Activated naive CD8-positive, alpha-beta T cell treated with anti-CD3 and anti-CD28 coated beads, Interleukin-2, amount 50 U/mL, for 24 hours (primary cell): ENCODE measurements at places on chromosomes 4 and X.

DNA sequence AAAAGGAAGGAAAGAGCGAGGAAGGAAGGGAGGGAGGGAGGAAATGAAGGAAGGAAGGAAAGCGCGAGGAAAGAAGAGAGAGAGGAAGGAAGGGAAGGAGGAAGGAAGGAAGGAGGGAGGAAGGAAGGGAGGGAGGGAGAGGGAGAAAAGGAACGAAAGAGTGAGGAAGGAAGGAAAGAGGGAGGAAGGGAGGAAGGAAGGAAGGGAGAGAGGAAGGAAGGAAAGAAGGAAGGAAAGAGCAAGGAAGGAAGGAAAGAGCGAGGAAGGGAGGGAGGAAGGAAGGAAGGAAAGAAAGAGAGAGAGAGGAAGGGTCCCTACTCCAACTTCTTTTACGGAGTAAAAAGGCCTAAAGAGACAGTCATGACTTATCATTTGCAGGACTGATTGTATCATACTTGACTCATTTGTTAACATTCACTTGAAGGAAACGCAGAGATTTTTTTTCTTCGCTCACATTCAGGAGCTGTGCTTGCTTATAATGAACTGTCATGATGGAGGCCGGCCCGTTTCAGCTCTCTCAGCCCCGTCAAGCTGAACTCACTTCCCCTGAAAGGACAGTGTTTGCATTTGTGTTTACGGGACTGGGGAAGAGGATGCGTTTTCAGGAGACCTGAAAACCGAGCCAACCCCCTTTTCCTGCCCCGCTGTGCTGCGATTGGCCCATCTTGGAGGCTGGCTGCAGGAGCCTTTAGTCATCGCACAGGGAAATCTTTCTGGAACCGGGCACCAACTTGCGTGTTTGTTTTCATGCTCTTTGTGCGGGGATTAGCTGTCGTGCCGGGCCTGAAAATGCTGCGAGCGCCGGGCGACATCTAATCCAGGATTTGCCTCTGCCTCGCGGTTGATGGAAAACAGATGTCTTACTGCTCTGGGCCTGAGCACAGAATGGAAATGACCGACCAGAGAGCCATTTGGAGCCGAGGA, 17.8 kb downstream of the TRIM2 start:
- DNase-seq, result peak; percentile 18

- DNase-seq, result no peak
Measured at GRCh38 chrX:131895807-131896206, 127.3 kb upstream of the STK26 start.

DNA sequence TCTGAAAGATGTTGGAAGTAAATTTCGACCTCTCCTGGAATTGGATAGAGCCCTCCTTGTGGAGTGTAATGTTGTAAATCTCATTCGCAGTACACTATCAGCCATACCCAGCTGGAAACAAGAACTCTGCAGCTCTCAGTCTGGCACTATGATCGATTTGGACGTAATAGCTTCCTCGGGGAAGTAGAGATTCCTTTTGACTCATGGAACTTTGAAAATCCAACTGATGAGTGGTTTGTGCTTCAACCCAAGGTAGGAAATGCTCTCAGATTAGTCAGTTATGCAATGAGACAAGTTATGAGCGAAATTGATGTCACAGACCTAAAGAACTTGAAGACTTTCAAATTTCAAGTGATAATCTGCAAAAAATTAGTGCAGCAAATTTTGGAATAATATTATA, 103.9 kb downstream of the SYTL5 start:
- DNase-seq, result no peak

DNA sequence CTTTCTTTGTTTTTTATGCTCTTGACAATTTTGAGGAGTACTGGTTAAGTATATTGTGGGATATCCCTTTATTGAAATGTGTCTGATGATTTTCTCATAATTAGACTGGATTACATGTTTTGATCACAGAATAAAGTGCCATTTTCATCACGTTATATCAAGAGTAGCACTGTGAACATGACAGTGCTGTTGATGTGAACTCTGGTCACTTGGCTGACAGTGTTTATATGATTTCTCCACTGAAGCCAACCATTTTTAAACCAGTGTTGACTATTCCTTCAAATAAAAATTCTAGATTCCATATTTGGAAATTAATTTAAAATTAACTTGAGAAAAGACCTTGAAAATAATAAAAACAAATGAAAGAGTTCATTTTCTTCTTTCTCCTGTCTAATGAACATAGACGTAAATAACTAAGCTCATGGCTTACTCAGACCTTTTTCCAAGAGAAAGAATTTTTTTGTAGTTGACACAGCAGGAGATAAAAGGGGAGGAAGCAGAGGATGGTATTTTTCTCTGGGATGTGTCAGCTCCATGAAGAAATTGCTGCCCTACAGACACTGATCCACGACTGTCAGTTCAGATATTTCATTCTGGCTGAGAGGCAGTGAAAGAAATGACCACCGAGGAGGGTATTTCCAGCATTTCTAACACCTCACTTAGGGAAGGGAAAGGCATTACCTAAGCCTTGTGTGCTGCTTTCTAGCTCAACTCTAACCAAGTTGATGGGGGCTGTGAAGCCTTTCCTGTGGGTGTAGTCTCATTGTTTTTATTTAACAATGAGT, 150.9 kb upstream of the ANK2 start:
- no peak for DNase-seq

GRCh38 chr4:97587912-97588311, 555.4 kb downstream of the STPG2 start:
- no peak for DNase-seq

- no peak for DNase-seq
Measured at GRCh38 chr4:93751411-93751810, 77.1 kb upstream of the ATOH1 start.

DNA sequence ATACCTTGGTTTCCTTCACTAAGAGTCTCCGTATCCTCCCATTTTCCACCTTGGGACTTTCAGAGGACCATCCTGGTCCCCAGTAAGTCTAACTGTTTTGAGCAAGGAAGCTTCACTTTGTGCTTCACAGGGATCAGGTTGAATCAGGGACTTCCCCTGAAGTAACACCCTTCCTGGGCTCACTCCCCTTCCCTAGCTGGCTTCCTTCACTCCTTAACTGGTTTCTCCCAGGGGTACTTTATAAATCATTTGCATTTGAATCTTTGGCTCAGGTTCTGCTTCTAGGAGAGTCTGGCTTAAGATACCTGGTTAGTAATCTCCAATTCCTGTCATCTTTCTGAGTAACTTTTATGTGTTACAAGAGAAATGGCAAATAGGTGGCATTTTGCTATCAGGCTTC, 24.5 kb upstream of the GRIA2 start:
- no peak for DNase-seq

DNA sequence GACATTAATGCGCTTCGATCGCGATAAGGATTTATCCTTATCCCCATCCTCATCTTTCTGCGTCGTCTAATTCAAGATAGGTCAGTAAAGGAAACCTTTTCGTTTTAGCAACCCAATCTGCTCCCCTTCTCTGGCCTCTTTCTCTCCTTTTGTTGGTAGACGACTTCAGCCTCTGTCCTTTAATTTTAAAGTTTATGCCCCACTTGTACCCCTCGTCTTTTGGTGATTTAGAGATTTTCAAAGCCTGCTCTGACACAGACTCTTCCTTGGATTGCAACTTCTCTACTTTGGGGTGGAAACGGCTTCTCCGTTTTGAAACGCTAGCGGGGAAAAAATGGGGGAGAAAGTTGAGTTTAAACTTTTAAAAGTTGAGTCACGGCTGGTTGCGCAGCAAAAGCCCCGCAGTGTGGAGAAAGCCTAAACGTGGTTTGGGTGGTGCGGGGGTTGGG, 528 bp upstream of the FGF2 start:
- DNase-seq, result no peak

- peak; percentile 26 for DNase-seq
Measured at GRCh38 chr4:39032218-39033085, at the start of gene TMEM156. TMEM156 (minus strand) TSS chr4:39032409; CDS start chr4:39032313, 96 bp downstream.

DNA sequence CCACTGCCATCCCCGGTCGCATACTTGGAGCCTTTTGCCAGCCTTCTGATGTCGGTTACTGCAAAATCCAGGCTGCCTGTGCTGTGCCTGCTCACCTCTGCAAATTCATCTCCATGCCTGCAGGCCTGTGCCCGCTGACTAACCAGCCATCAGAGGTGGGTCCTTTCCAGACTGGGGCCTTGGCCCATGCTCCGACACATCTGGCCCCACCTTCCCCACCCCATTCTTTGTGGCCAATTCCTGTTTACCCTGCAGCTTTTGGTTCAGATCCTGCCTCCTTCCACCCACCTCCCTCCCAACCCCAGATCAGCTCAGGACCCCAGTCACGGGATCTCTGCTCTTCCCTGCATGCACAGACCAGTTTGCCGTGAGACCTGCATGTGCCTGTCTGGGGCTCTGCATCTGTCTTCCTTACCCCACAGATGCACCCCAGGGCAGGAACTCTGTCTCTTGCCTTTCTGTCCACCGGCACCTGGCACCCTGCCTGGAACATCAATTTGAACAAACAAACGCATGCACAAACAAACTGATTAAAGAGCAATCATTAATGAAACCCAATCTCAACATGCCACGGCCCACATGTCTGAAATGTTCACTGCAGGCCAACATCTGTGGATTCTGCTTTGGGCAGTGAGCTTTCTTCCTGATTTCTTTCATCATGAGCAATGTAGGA, 112.8 kb upstream of the PSAPL1 start:
- no peak for DNase-seq

GRCh38 chr4:14700083-14700482, 302.2 kb upstream of the CPEB2 start:
- DNase-seq, result no peak

GRCh38 chr4:105067946-105068345, 78.7 kb upstream of the TET2 start:
- no peak for DNase-seq

- no peak for DNase-seq
Measured at GRCh38 chrX:37361596-37361995, 12.4 kb downstream of the PRRG1 start.

- DNase-seq, result no peak
Measured at GRCh38 chrX:117522725-117523700, 593.6 kb downstream of the KLHL13 start.

- no peak for DNase-seq
Measured at GRCh38 chrX:143663755-143664154, 27.9 kb upstream of the SLITRK4 start.

DNA sequence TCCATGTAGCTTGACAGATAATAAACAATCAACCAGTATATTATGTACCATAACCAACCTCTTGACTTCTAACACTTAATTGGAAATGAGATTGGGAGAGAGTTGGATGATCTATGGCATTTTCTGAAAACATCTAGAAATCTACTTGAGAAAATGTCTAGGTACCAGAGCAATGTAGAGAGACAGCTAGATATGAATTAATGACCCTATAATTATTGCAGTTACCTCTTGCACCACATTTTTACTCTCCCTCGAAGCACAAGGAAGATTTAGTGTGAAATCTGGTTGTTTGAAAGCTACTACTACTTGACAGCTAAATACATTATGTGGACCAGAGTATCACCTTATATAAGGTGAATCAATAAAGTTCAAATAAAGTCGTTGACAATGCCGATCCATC, 1534.4 kb upstream of the IGFBP7 start:
- DNase-seq, result no peak

DNA sequence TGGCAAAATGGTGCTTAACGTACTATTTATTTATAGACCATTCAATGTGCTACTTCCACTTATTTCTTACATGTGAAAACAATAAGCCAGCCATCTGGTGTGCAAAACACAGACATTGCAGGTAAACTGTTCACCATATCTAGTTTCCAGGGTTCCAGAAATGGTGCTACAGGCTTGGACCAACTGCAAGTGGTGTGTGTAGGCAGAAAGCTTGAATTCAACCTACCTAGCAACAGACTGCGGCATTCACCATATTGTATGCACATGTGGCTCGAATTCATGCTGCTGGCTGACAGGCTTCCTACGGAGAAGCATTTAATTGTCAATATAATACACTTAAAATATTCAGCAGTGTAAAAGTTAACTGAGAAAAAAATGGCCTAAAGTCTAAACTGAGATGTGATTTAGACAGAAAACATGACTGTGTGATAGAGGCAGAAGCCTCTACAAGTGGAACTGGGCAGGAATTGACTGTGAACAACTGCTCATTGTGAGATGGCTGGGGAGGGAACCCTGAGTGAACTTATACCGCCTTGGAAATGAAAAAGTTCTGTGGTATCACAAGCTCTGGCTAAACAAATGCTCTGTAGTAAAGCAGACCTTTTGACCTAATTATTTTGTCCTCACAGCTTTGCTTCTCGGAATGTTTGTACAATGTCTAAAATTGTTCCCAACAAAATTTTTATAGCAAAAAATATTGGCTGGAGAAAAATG, 434.7 kb downstream of the GRIA2 start:
- no peak for DNase-seq

GRCh38 chr4:70734168-70734954, 12.6 kb downstream of the RUFY3 start:
- no peak for DNase-seq

DNA sequence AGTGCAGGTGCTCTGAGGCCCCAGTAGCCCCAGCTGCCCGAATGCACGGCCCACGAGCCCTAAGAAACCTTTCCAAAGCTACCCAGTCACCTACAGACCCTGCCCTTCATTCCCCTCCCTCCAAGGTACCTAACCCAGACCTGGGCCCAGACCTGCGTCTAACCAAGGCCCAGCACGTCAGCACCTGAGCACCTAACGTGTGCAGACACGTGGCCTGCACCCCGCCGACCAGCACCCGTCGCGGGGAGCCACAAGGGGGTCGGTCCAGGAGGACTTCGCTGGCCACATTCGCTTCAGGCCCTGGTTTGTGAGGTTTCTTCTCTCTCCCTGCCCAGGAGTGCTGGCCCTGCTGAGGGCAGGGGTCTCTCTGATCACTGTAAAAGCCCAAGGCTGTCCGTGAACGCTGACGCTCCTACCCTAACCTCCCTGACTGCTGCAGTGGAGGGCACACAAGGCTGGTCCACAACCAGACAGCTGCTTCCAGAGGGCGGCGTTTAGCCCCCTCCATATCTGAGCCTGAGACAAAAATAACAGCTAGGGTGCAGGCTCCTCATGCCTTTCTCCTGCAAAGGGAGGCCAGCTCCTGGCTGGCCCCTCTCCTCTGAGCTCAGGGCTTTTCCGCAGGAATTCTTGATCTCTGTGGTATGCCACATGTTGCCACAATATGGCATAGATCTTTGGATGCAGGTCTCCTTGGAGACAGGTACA, 31.8 kb downstream of the WDR1 start:
- DNase-seq, result no peak

- no peak for DNase-seq
Measured at GRCh38 chr4:839675-840443, 13.9 kb upstream of the CPLX1 start.

DNA sequence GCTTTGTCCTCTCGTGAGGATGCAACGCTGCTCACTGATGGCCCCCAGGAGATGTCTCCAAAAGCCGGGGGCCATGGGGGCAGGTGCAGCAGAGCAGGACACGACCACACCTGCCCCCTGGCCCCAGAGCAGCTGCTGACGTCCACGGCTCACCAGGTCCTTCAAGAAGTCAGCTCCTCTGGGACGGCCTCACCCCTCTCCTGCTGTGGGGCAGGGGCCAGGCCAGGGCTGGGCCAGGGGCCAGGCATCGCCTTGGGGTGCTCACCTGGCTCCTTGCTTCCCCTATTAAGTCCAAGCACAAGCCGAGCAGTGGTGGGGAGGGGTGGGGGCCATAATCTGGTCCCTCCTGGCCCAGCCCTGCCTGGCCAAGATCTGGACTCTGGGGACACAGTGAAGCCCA, 28.6 kb upstream of the MXD4 start:
- DNase-seq, result no peak
